Activated CD4-positive, alpha-beta T cell treated with anti-CD3 and anti-CD28 coated beads, Interleukin-2, amount 10 ng/mL, durations not matched to agents 7 days and 5 days (primary cell): ENCODE measurements at places on chromosomes 11 and 22.

DNA sequence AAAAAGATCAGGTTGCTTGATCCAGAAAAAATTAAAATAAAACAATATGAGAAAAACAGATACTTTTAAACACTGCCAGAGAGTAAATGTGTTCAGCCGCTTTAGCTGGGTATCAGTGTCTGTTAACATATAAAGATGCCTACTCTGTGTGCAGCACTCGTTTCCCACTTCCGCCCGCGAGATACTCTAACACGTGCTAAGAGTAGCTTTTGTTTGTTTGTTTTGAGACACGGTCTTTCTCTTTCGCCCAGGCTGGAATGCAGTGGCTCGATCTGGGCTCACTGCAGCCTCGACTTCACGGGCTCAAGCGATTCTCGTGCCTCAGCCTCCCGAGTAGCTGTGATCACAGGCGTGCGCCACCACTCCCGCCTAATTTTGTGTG, 531 bp upstream of the MEN1 start:
- DNase-seq = peak; percentile 76

DNA sequence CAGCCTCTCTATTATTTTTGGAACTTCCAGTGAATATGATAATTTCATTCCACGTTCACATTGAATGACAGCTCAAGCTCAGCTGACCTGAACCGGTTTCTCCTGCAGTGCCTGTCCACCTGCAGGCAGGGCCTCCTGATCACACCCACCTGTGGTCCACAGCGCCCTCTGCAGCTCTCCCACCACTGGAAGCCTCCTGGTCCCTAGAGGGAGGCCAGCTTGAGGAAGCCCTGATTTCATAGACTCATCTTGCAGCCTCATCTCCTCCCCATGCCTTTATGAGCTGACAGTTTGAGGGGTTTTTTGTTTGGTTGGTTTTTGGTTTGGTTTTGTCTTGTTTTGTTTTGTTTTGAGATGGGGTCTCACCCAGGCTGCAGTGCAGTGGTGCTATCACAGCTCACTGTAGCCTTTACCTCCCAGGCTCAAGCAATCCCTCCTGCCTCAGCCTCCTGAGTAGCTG, 29.9 kb upstream of the MALAT1 start:
- DNase-seq = peak; percentile 67

- DNase-seq = no peak
Observed at GRCh38 chr22:29031227-29032011, 30.2 kb downstream of the C22orf31 start.

- no peak for DNase-seq
Observed at GRCh38 chr11:123349382-123349781, 80.7 kb upstream of the GRAMD1B start.

- no peak for DNase-seq
Observed at GRCh38 chr11:66111158-66111557, 41.1 kb downstream of the PACS1 start.

- no peak for DNase-seq
Observed at GRCh38 chr11:26976389-26976788, 17.5 kb upstream of the FIBIN start.

DNA sequence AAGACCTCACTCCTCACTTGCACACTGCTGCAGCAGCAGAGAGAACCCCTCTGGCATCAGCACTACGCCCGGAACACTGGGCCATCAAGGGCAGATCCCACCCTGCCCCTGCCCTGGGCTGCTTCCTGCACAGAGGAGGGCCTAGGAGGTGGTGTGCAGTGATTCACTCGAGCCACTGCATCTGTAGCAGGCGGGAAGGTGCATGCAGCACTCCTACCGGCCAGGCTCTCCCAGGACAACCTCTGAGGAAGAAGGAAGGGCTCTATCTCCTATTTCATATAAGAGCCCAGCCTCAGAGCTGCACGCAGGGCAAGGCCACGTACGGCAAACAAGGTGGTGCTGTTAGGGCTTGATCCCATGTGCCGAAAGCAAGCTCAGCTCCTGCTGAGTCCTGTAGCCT, 14.2 kb downstream of the RANGAP1 start:
- no peak for DNase-seq

- no peak for DNase-seq
Observed at GRCh38 chr11:68051191-68052136, 12.6 kb downstream of the TCIRG1 start.

- DNase-seq = no peak
Observed at GRCh38 chr11:34789196-34789834, 126.9 kb downstream of the APIP start.

- no peak for DNase-seq
Observed at GRCh38 chr11:90294526-90294925, 71.7 kb upstream of the CHORDC1 start.

DNA sequence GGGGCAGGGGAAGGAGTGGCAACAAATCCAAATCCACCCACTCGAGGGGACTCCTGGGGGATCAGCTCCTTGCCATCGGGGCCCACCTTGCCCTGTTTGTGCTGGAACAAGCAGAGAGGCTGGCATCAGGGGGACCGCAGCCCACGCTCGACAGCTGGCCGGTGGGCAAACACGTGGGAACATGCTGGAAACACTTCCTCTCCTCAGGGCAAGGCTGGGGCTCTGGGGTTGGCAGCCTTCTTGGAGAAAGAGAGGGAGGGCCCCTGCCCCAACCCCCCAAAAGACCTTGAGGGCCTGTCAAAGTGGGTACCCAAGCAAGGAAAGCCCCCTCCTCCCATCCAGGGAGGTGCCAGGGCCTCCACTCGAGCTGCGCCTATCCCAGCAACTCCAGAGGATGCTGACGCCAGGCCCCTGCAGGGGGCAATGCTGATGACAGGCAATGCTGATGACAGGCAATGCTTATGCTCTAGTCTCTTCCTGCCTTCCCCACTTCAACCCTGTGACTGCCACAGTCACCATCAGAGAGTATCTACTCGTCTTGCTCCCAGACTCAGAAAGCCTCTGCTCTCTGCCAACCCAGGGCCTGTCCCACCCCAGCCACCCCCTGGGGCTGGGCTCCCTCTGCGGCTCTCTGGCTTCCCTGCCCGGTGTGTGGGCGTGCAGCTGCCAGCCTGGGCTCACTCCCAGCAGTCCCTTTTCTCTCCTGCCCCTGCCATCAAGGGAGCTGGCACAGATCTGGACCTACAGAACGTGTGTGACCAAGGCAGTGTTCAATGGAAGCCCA, 6.0 kb downstream of the ESS2 start:
- no peak for DNase-seq

DNA sequence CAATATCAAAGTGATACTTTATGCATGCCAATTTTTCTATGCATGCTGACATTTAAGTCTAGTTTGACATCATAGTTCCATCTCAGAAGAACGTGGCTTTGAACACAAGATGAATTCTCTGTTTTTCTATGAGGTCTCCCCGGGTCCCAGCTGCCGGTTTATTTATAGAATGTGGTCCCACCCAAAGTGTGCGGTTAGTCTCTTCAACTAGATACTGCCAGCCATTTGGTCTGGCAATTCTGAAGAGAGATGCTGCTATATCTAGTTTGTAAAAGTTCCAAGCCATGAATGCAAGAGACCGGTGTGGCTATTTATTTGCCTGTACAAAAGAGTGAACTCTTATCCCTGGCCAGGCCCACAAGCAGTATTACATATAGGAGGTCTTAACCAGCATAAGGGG, 9.2 kb downstream of the OR5A2 start:
- no peak for DNase-seq

GRCh38 chr11:8031248-8032115, 44.3 kb downstream of the EIF3F start:
- DNase-seq = no peak

GRCh38 chr22:49532869-49533802, 294.5 kb downstream of the BRD1 start:
- DNase-seq = no peak

- no peak for DNase-seq
Observed at GRCh38 chr11:127994736-127995135, 592.6 kb downstream of the ETS1 start.

GRCh38 chr11:117160826-117161225, 16.7 kb downstream of the PAFAH1B2 start:
- DNase-seq = no peak

DNA sequence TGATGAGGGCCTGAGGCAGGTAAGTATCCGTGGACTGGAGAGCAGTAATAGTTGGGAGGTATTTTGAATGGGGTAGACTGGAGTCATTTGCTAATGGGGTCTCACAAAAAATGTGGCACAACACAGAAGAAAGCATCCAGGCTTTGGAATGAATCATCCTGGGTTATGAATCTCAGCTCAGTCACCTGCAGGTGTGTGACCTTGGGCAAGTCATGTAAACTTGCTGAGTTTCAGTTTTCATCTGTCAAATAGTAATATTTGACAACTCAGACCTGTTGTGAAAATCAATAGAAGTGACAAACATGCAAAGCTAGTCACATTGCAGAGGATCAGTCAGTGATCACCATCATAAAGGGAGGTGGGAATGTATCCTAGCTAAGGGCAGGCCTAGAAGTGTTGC, 232.0 kb upstream of the TENM4 start:
- DNase-seq = no peak

- DNase-seq = no peak
Observed at GRCh38 chr11:2447253-2447950, 2.6 kb downstream of the KCNQ1 start.

- DNase-seq = no peak
Observed at GRCh38 chr11:102368472-102368871, 21.5 kb downstream of the BIRC2 start.

DNA sequence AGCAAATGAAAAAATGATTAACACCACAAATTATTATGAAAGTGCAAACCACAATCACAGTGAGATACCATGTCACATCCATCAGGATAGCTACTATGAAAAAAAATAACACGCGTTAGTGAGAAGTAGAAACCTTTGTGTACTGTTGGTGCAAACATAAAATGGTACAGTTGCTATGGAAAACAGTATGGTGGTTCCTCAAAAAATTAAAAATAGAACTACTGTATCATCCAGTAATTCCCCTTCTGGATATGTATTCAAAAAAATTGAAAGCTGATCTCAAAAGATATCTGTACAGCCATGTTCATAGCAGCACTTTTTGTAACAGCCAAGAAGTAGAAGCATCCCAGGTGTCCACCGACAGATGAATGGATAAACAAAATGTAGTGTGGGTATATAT, 43.4 kb downstream of the CCDC81 start:
- no peak for DNase-seq

- no peak for DNase-seq
Observed at GRCh38 chr11:58433638-58434203, 5.8 kb upstream of the OR5B2 start.

- no peak for DNase-seq
Observed at GRCh38 chr11:78838417-78838816, 263.8 kb upstream of the NARS2 start.

- DNase-seq = peak; percentile 41
Observed at GRCh38 chr11:134252346-134253187, 585 bp downstream of the THYN1 start.

- peak; percentile 14 for DNase-seq
Observed at GRCh38 chr11:9575260-9576240, 2.1 kb downstream of the WEE1 start.

DNA sequence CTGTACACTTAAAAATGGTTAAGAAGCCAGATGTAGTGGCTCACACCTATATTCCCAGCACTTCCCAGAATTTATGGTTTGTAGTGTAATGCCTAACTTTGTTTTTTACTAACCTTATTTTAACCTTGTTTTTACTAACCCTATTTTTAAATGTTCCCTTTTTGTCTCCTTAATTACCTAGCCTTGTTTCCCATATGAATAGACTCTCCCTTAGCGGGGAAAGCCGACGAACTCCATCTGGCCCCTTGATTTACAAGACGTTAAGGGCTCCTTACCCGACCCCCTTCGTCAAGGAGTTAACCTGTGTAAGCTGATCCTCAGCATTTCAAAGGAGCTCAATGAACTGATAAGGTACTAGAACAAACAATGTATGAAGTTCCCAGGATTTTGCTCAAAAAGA, 17.1 kb downstream of the APOBEC3H start:
- DNase-seq = no peak

DNA sequence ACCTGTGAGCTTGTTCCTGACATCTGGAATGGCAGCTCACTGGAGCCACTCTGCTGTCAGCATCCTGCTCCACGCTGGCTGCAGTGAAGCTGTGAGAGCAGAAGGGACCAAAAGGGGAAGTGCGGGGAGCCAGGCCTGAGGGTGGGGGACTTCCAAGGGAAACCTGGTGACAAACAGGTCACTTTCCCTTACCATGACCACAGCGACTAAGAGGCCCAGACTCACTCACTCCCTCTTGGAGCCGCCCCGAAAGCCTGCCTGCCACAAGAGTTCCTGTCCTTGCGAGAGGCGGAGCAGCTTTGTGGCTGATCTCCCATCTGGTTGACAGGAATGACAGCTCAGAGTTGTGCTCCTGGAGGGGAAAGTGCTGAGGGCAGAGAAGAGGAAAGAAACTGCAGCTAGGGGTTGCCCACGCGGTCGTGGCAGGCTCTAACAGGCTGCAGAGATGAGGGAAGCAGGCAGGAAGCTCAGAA, 183.8 kb upstream of the NTM start:
- no peak for DNase-seq

DNA sequence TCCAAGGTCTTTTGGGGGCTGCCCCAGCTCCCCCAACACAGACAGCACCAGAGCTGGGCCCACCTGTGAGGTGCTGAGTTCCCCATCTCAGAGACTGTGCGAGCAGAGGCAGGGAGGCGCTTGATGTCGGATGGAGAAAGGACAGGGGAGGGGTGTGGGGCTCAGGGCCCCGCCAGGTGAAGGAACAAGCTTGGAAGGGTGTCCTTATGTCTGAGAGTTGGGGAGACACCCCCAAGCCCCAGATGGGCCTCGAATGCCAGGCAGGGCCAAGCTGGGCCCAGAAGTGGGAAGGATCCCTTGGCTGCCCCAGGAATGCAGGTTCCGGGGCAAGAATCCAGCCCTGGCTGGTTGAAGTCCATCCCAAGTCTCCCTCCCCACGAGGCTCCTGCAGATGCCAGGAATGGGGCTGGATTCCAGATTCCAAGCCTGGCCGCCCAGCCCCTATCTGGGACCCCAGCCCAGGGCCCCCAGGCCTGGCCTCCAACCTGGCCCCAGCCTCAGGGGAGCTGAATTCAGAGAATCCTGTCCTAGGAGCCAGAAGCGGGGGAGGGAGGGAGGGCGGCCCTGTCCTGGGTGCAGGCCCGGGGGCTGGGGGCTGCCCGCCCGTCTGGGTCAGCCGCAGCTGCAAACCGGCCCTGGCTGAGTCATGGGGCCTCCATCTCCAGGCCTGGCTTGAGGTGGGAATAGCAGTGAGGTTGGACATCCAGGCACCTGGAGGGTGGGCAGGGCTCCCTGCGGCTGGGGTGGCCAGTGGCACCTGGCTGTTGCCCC, 50.9 kb downstream of the CDKN1C start:
- no peak for DNase-seq

- no peak for DNase-seq
Observed at GRCh38 chr11:77278595-77279506, 22.6 kb downstream of the GDPD4 start.

- DNase-seq = no peak
Observed at GRCh38 chr22:35327690-35328471, 28.2 kb downstream of the TOM1 start.

- no peak for DNase-seq
Observed at GRCh38 chr11:122799406-122800105, 38.7 kb upstream of the CRTAM start.

GRCh38 chr22:35510481-35510934, 30.1 kb upstream of the RASD2 start:
- DNase-seq = no peak
